Astrocyte (in vitro differentiated cells and primary cell): ENCODE measurements at places on chromosomes 1 and 21. TPM values are rescaled to one million over a fixed set of nuclear protein-coding genes. Genes with fewer than 3 reads are reported as not detected.

DNA sequence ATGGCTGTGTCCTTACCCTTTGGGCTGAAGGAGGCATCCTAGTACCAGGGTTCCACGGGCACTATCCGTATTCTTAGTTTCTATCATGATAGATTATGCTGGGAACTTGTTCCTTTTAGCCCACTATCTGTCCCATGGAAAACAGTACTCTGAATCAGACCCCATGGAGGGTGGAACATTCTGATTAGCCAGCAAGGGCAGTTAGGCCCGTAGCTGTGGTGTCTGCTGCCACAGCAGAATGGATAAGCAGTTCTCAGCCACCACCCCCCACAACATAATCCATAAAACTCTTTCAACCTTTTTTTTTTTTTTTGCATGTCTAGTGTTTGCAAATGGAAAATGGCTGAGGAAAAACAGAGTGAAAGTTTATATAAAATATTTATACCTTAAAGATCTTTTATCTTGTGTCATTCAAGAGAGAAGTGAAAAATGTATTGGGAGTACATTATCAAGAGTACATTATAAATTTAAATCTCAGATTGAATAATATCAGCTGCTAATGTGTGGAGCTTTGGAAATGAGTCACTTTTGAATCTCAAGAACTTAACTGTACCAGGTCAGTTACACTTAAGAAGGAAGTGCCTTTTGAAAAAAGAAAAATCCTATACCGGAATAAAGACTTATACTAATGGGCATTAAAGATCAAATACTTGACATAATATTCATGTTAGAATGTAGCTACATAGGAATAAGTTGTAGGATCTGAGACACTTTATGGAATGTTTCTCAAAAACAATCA lies 80.3 kb downstream of the NFIA start:
- DNase-seq = no peak
- no peak overlapping the region for H3K27ac ChIP-seq
- H3K36me3 ChIP-seq = no peaks in the 10 kb centered on the region

Gene NFIA
- total RNA-seq = 4.6 and 7.2 TPM in 2 replicates

- DNase-seq = no peak
- H3K4me3 ChIP-seq = no peak overlapping the region
- H3K27ac ChIP-seq = no peak overlapping the region
- no peaks in the 10 kb centered on the region for H3K4me1 ChIP-seq
Measured at GRCh38 chr1:220203816-220204215, 68.4 kb downstream of the RAB3GAP2 start.

DNA sequence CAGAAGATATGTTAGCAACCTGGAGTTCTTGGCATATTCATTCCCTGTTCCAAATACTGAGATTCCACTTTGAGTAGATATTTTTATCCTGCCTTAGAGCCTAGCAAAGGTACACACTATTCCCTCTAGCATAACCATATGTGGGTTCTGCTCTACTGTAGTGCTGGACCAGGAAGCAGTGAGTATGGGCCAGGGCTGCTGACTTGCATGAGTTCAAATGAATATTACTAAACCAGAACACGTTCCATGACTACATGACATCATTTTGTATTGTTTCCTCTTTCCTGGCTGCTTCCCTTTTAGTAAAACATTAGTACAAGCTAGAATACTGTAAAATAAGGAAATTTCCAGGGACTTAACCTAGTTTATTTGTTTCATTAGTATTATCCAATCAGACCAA lies 41.1 kb downstream of the TNFSF18 start:
- H3K27ac ChIP-seq = no peak overlapping the region
- no peak for DNase-seq
- H3K27me3 ChIP-seq = no peaks in the 10 kb centered on the region
- no peaks in the 10 kb centered on the region for H3K4me1 ChIP-seq
- H3K4me3 ChIP-seq = no peak overlapping the region
- H3K36me3 ChIP-seq = no peaks in the 10 kb centered on the region

Gene RAD54L
- total RNA-seq = 1.9 and 2.4 TPM in 2 replicates

- no peaks in the 10 kb centered on the region for H3K4me1 ChIP-seq
- no peak overlapping the region for H3K27ac ChIP-seq
- no peaks in the 10 kb centered on the region for H3K27me3 ChIP-seq
- no peaks in the 10 kb centered on the region for H3K36me3 ChIP-seq
- no peak overlapping the region for H3K4me3 ChIP-seq
- DNase-seq = no peak
Measured at GRCh38 chr1:219883400-219884332, 44.7 kb downstream of the SLC30A10 start.

Gene TRIM58
- 20.6 and 31.0 TPM in 2 replicates for total RNA-seq

- no peaks in the 10 kb centered on the region for H3K36me3 ChIP-seq
- no peaks in the 10 kb centered on the region for H3K4me1 ChIP-seq
- DNase-seq = no peak
Measured at GRCh38 chr1:48576565-48576964, 104.6 kb upstream of the SPATA6 start.

GRCh38 chr1:211236633-211237320 lies 22.4 kb upstream of the RCOR3 start:
- no peaks in the 10 kb centered on the region for H3K4me1 ChIP-seq
- H3K27me3 ChIP-seq = no peaks in the 10 kb centered on the region
- H3K4me3 ChIP-seq = no peak overlapping the region

Gene AQP10
- 0.17 TPM in 1 of 2 replicates, not detected in the other for total RNA-seq

DNA sequence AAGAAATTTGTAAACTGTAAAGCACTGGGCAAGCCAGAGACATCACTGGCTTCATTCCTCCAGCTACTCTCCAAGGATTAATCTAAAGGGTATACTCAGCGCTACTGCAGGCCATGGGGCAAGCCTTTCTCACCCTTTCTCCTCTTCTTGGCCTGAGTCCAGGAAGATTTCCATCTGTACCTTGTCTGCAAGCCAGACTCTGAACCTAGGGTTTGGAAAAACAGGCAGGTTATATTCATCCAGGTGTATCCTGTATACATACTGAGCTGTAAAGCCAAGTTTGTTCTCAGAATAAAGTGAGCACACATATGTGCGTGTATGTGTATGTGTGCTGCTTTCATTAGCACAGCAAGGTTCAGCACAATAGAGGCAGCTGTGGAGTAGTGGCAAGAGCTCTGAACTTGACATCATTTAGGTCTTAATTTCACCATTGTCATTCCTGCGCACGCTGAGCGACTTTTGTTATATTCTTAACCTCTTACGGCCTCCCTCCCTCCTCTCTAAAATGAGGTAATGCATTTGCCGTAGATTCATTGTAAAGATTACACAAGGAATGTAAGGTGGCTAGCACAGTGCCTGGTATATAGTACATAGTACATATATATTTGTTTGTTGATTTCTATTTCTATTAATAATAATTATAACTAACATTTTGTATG lies 128.1 kb upstream of the JUN start:
- no peaks in the 10 kb centered on the region for H3K27me3 ChIP-seq
- H3K4me1 ChIP-seq = peaks cover 15% of the 10 kb centered on the region
- no peak overlapping the region for H3K27ac ChIP-seq

DNA sequence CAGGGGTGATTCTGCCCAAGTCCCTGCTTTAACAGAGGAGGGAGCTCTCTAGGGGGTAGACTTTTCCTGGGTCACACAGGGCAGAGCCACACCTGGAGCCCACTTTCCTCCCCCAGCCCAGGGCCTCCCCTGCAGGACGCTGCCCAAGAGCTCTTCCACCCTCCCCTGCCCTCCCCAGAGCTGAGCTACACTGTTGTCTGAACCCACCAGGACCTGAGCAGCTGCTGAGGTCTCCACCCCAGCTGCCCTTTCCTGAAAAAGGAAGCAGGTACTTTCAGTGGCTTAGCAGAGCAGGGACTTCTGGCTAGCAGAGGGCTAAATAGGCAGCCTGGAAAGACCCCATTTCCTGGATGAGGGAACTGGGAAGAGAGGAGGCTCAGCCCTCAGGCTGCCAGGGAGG lies 169.3 kb upstream of the ETV3 start:
- DNase-seq = no peak
- no peak overlapping the region for H3K27ac ChIP-seq
- H3K36me3 ChIP-seq = no peaks in the 10 kb centered on the region
- no peaks in the 10 kb centered on the region for H3K4me1 ChIP-seq

- H3K27me3 ChIP-seq = no peaks in the 10 kb centered on the region
- no peak overlapping the region for H3K4me3 ChIP-seq
- no peak for DNase-seq
- H3K4me1 ChIP-seq = no peaks in the 10 kb centered on the region
- H3K27ac ChIP-seq = no peak overlapping the region
Measured at GRCh38 chr1:239098400-239099037, 287.8 kb upstream of the CHRM3 start.

DNA sequence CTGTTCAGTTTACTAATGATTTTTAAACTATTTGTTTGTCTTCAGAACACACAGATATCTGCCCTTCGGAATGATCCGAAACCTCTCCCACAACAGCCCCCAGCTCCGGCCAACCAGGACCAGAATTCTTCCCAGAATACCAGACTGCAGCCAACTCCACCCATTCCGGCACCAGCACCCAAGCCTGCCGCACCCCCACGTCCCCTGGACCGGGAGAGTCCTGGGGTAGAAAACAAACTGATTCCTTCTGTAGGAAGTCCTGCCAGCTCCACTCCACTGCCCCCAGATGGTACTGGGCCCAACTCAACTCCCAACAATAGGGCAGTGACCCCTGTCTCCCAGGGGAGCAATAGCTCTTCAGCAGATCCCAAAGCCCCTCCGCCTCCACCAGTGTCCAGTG lies 51.6 kb downstream of the ACP6 start:
- no peak for DNase-seq
- H3K27me3 ChIP-seq = no peaks in the 10 kb centered on the region
- peaks cover 50% of the 10 kb centered on the region for H3K36me3 ChIP-seq

DNA sequence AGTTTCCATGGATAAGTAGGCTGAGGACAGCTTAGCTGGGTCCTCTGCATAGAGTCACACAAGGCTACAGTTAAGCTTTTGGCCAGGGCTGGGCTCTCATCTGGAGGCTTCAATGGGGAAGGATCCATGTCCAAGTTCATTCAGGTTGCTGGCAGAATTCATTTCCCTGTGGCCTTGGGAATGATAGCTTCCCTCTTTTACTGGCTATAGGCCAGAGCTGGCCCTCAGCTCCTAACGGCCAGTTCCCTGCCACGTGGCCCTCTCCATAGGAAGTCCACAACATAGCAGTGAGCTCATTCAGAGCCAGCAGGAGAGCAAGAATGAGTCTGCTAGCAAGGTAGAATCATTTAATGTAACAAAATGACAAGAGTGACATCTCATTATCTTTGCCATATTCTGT lies 15.1 kb upstream of the PODN start:
- H3K36me3 ChIP-seq = no peaks in the 10 kb centered on the region
- peak; percentile 73 for DNase-seq
- H3K4me1 ChIP-seq = peaks cover 38% of the 10 kb centered on the region
- H3K27me3 ChIP-seq = no peaks in the 10 kb centered on the region
- H3K4me3 ChIP-seq = no peak overlapping the region

- no peak overlapping the region for H3K4me3 ChIP-seq
- no peaks in the 10 kb centered on the region for H3K36me3 ChIP-seq
- no peak for DNase-seq
- H3K27ac ChIP-seq = no peak overlapping the region
- peaks cover 35% of the 10 kb centered on the region for H3K4me1 ChIP-seq
Measured at GRCh38 chr21:37458669-37459276, 92.2 kb downstream of the DYRK1A start.

Gene LHX4
- total RNA-seq = 0.14 and 0.36 TPM in 2 replicates

Gene LENEP
- 0.99 TPM in 1 of 2 replicates, not detected in the other for total RNA-seq

Gene RNU5D-1
- not detected in 2 replicates for total RNA-seq

Gene TAS1R3
- 0.41 and 0.50 TPM in 2 replicates for total RNA-seq

Gene ACTL8
- total RNA-seq = 1.3 and 2.0 TPM in 2 replicates

DNA sequence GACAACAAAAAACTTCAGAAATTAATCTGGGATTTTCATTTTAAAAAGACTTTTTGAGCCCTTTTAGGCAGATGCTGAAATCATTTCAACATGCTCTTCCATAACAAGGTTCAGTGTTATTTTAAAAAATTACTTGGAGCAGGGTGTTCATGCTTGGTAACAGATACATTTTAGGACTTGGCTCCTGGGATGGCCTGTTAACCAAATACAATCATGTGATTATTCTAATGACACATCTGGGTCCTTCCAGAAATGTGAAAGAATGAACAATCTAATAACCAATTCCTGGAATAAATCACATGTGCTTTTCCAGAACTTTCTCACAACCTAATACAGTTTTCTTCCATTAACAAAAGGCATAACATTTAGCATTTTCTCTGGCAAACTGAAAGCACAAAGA lies 379.8 kb upstream of the RUNX1 start:
- H3K36me3 ChIP-seq = no peaks in the 10 kb centered on the region
- no peak overlapping the region for H3K4me3 ChIP-seq
- peaks cover 7% of the 10 kb centered on the region for H3K4me1 ChIP-seq
- H3K27ac ChIP-seq = no peak overlapping the region
- no peak for DNase-seq

DNA sequence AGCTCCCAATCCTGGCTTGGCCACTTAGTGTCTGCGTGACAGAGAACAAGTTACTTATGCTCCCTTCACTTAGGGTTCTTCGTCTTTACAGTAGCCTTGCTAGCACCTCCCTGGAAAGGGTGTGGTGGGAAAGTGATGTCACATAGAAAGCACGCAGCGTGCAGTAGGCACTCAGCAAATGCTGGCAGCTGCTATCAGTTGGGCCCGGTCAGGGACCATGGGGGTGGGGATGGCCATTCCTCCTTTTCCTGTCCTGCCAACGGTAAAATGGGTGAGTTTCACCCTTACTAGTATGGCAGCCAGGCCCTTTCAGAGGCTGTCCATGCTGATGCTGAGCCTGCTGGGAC lies 6.2 kb upstream of the KCNA10 start:
- DNase-seq = no peak
- H3K4me1 ChIP-seq = no peaks in the 10 kb centered on the region
- no peaks in the 10 kb centered on the region for H3K36me3 ChIP-seq
- H3K27ac ChIP-seq = no peak overlapping the region
- peaks cover 21% of the 10 kb centered on the region for H3K27me3 ChIP-seq
- H3K4me3 ChIP-seq = no peak overlapping the region

DNA sequence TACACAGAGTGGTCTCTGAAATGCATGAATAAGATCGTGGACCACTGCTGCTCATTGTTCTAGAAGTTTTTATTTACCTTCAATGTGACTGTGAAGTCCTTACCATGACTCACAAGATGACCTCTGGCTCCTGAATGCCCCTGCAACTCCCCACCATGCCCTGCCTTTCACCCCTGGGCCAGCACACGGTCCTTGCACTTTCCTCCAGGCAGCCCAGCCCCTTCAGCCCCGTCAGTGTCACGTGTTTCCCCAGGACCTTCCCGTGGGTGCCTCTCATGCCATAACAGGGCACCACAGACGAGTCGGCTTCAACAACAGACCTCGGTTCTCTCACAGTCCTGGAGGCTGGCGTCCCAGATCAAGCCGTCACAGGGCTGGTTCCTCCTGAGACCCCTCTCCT lies 62.1 kb downstream of the B3GALT5 start:
- no peak overlapping the region for H3K4me3 ChIP-seq
- no peaks in the 10 kb centered on the region for H3K27me3 ChIP-seq
- no peak for DNase-seq
- no peaks in the 10 kb centered on the region for H3K36me3 ChIP-seq
- H3K4me1 ChIP-seq = no peaks in the 10 kb centered on the region

Gene AMPD1
- total RNA-seq = not detected in 2 replicates
